ENCODE measurements at places on chromosomes 12 and 14.
A peak's percentile ranks its signal among the peaks of the same experiment; 100 is the strongest.

DNA sequence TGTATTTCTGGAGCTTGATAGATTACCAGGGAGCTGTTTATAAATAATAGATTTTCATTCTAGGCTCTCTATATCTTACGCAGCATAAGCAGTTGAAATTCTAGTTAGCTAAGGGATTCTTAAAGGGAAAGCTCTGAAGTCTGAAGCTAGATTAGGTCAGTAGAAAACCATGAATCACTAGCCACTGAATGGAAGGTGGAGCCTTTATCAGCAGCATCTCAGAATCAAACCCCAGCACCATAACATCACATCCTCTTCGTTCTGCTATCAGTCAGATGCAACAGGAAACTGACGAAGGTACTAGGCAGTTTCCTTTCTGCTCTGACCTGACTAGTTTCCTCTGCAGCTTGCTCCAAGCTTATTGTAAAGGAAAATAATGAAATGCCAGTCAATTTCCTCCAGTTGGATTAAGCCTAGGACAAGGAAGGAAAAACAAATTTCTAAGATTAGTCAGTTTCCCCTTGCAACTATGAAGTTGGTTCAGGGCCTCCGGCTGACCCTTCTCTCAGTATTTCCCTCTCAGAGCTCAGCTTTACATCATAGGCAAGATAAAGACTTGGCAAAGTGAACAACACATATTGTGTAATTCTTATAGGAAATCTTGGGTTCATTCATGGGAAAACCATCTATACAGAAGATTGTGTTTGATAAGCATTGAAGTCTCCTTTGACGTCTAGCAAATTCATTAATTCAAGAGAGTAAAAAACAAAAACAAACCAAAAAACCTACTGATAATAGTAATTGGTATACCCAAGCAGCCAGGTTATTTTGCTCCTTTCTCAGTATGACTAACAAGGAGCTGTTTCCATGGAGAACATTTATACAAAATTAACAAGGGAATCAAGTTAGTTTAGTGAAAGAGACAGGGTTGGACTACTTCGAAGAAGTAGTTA, 43.4 kb upstream of the CFAP54 start:
- peak; percentile 94 for DNase-seq

DNA sequence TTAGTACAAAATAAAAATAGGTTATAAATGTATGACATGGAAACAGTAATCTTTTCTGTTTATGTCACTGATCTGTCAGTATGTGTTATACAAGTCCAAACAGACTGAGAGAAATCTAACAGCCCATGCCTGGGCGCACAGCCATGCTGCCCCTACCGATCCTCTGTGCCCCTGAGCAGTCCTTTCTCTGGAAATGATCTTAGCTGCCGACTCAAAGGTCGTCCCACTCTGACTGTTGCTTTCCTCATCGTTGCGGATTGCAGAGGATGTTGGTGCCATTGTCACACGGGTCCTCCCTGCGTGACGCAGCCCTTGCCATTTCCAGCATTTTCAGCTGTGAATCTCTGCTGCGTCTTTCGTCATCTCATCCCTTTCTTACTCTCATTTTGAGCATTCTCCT, 82.9 kb upstream of the DYNC1H1 start:
- no peak for DNase-seq

GRCh38 chr14:77091518-77091917, 6.5 kb upstream of the CIPC start:
- no peak for DNase-seq

- peak; percentile 77 for DNase-seq
These were observed at the start of gene ATN1 for GRCh38 chr12:6927379-6928021. Gene ATN1 (plus strand): TSS chr12:6927959. CDS start chr12:6934002, 6,043 bp downstream.

DNA sequence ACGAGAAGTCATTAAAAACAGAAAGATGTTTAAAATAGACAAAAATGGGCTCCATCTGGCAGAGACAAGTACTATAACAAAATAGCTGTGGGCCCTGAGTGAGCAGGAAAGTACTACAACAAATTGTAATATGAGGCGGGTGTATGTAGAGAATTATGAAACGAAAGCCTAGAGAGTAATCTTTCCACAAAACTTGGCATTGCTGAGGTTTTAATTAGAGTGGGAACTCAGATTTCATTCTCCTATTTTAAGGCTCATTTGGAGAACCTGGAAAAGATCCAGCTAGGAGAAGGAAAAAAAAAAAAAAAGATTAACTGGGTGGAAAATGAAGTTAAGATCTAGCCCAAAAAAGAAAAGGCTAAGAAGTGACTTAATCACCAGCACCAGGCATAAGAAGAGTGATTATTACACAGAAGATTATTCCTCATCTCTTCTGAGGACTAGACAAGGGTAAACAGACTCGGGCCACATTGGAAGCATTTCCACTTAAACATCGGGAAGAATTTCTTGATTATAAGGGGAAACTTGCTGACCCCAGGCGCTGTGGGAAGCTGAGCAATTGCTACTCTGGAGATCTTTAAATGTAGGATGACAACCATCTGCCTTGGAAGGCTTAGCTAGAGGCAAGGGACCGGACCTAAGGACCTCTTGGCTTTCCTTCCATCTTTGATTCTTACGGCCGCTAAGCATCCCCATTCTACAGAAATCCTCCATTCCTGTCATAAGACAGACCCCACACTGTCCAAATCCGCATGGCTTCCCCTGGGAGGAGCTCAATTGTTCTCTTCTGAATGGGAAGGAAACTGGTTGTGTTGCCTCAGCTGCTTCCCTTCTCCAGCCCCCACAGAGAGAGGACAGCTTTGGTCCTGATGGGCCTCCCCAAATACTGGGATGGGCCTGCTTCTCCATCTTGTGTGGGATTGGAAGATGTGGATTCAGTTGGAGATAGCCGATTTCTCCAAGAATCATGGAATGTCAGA, 40.6 kb downstream of the IGF1 start:
- no peak for DNase-seq

DNA sequence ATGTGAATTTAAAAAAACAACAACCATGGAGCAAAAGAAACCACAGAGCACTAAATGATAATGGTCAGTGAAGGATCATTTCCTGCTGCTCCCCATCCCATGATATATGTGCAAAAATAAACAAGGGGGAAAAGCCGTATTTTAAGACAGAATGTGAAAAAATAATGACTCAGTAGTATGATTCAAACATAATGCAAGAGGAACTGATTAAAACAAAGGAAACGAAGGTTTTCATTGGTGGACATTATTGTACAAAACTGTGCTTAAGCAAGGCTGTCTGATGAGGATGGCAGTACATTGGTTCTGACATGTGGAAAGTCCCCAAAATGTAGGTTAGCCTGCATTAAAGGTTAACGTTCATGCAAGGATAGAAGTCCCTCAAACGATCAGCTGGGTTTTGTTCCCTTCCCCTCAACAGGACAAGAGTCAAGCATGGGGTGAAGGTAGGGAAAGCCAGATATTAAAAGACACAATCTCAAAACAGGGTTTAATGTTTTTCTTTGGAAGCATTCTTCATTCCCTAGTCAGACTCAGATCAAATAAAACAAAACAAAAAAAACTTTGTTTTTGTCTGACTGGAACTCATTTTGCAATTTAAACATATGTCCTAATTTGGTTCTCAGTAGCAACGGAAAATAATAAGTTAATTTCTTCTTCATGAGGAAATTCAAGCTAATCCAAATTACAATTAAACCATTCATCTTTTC, 26.3 kb upstream of the PTGDR start:
- peak; percentile 70 for DNase-seq

- DNase-seq: no peak
These were observed 1.3 kb downstream of the DDN start for GRCh38 chr12:48997719-48998496.

DNA sequence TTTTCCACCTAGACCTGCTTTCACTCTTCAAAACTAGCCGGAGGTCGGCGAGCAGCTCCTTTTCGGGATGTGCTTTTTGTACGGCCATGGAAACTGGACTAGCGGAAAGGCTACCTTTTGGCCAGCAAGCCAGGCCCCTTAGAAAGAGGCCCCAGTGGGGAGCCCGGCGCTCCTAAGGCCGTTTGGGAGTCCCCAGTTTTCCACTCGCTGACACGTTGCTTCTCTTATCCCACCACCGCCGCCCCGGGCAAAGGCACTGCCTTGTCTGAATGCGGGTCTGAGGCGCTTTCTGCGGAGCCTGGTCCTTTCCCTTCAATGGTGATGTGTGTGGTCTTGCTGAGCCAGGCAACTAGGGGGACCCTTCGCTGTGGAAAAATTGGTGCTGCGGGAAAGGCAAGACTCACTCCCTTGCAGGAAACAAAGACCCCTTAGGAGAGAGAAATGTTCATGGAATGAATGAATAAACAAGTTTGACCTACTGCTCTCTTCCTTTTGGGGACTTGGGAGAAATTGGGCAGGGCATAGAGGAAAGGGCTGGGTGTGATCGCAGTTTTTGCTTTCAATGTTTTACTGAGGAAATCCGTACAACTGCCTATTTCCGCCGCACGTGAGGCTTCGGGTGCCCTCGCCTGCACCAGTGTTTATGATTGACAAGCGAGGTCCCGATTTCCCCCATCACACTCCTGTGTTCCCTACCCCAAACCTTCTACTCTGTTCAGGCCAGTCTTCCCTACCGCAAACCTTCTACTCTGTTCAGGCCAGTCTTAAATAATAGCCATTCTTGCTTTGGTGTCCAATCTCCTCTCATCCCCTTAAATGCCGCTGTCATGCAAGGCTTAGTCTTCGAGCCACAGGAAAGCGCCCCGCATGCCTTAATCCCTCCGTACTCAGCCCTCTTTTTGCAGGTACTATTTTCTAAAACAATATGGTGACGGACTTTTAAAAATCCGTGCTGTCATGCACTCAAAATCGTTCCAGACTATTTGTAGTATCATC, 1.0 kb upstream of the SLC38A2 start:
- peak; percentile 67 for DNase-seq

- DNase-seq: no peak
These were observed 745 bp downstream of the CDCA4 start for GRCh38 chr14:105019861-105020814.

GRCh38 chr12:132329036-132329719, at the start of gene GALNT9:
Gene GALNT9 (minus strand): TSS chr12:132329589. CDS start chr12:132329203, 386 bp downstream.
- no peak for DNase-seq

GRCh38 chr14:75636100-75636692, 24.5 kb downstream of the ERG28 start:
- DNase-seq: peak; percentile 81

GRCh38 chr14:44720707-44721106, 213.6 kb upstream of the FSCB start:
- no peak for DNase-seq

GRCh38 chr12:75374971-75375370, 15.9 kb upstream of the GLIPR1L2 start:
- DNase-seq: no peak

DNA sequence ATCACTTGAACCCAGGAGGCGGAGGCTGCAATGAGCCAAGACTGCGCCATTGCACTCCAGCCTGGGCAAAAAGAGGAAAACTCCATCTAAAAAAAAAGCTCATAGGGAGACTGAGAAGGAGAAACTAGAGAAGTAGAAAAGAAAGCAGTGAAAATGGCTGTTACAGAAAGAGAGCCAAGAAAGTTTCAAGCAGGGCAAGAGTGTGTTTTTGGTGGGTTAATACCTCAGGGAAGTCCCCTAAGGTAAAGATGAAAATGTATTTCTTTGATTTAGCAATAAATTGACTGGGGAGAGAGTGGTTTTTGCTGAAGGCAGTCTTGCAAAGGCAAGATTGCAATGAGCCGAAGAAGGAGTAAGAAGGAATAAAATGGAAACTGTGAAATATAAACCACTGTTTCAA, 10.0 kb upstream of the DUSP16 start:
- DNase-seq: no peak

- peak; percentile 98 for DNase-seq
These were observed 57.3 kb downstream of the GALNT16 start for GRCh38 chr14:69317102-69317755.

GRCh38 chr12:46267825-46268582, 839 bp downstream of the SLC38A1 start:
- peak; percentile 60 for DNase-seq

- no peak for DNase-seq
These were observed 197.8 kb upstream of the PZP start for GRCh38 chr12:9405886-9406563.

DNA sequence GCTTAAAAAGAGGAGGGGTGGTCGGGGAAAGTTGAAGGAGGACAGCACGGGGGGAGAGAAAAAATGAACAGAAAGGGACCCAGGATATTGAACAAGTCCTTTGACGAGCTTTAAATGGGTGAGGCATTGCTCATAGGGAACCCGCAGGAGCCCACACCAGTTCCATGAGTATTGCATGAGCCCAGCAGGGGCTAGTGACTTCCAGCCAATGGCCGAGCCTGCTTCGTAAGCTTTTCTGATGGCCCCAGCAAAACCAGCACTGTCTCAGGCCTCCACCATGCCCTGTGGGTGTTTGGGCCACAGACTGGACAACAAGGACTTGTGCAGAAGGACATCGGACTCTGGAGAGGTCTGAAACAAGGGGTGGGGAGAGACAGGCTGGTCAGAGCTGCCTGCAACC, 109.5 kb downstream of the ZFP36L1 start:
- peak; percentile 50 for DNase-seq

DNA sequence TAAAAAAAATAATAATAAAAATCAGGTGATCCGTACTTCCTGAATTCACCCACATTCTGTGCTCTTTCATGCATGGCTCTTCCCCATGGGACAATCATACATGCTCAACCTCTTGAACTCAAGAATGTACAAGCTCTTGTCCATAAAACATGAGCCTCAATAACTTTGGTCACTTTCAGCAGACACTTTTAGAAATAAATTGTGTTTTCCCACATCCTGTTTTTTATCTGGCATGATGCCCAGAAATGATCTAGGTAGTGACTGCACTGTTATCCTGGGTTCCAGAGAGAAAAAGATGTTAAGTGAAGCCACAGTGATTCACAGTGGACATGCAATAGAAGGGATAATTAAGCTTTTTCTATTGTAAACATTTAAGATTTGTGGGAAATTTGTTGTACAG, 537.6 kb upstream of the TMEM132C start:
- peak; percentile 20 for DNase-seq

DNA sequence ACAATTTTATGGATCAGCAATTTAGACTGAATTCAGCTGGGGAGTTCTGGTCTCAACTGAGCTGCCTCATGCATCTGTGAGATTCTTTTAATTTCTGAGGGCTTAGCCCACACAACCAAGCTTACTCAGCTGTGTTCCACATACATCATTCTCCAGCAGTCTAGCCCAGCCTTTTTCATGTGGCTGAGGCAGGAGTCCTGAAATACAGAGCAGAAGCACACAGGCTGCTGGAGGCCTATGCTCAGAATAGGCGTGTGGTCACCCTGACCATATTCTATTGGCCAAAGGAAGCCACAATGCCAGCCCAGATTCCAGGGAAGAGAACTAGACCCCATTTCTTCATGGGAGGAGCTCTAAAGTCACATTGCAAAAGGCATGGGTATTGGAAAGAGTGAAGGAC, 72.3 kb upstream of the DHRS4 start:
- no peak for DNase-seq

Data from EL (cell line).